ENCODE measurements at places on chromosomes 5 and 9.

- peak; percentile 25 for DNase-seq
Observed at GRCh38 chr5:82387001-82387818, 109.1 kb upstream of the RPS23 start.

GRCh38 chr9:83405759-83406158 is 132.4 kb downstream of the FRMD3 start:
- peak; percentile 13 for DNase-seq

DNA sequence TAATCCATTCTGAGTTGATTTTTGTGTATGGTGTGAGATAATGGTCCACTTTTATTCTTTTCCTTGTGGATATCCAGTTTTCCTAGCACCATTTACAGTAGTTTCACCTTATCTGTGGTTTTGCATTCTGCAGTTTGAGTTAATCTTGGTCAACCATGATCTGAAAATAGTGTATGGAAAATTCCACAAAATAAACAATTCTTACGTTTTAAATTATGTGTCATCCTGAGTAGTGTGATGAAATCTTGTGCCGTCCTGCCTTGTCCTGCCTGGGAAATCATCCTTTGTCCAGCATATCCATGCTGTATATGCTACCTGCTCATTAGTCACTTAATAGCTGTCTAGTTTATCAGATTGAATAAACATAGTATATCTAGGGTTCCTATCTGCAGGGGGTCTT is 42.1 kb downstream of the CDC42SE2 start:
- no peak for DNase-seq

GRCh38 chr5:31638345-31638744 is 586 bp upstream of the PDZD2 start:
- DNase-seq = no peak

DNA sequence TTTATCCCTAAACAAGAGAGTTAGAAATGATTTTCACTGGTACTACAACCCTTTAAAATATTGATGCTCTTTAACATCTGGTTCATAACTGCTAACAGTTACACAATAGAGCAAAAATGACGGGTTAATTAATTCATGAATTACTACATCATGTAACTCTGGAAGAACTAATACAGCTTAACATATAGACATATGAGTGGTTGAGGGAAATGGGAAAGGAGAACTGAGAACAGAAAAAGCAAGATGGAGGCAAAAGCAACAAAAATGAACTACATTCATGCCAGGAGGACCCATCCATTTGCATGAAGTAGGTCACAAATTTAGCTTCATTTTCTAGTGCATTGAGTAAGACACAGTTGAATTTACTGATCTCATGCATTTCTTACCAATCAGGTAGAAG is 61.8 kb downstream of the C9 start:
- DNase-seq = no peak

DNA sequence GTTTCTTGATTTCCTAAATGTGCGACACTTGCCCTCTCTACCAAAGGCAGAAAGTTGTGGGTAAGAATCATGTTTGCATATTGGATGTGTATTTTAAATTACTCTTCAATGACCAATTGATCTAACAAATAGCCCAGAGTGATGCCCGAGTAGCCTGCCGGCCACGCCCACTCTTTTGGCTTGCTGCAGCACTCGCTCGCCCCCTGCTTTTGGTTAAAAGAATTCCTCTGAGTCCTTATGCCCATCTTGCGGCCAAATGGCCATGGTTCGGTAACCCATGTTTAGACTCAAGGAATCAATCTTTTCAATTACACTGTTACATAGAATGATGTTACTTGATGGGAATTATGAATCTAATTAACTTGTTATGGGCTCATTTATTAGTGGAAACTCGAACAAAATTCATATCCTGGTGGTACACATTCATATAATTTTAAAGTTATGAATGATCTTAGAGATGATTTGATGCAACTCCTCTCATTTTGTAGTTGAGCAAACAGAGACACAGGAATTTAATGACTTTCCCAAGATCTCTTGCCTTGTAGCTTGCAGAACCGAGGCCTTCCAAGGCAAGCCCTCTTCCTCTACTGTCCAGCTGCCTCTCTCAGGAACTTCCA is 36.5 kb downstream of the PPIC start:
- peak; percentile 32 for DNase-seq
